ENCODE measurements at places on chromosomes 16 and 17.
A peak's percentile ranks its signal among the peaks of the same experiment; 100 is the strongest.

GRCh38 chr17:6366221-6366666 lies 68.7 kb downstream of the AIPL1 start:
- no peak for DNase-seq

GRCh38 chr16:30139583-30140481 lies 16.8 kb upstream of the MAPK3 start:
- DNase-seq = peak; percentile 41

DNA sequence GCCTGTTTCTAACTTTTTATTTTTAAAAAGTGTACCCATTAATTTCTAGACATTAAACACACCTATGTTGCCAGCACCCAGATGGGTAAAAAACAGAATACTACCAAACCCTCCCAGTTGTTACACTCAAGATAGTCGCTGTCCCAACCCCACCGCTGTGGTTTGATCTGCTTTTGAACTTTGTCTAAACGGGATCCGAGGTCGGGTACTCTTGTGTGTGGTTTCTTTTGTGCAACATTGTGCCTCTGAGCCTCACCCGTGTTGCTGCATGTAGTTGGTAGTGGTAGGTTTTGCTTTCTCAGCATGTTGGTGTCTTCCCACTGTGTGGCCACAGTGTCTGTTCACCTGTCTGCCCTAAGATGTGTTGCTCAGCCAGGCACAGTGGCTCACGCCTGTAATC lies 4.3 kb downstream of the KLHL36 start:
- no peak for DNase-seq

GRCh38 chr17:45168991-45169752 lies 7.5 kb downstream of the HEXIM2 start:
- no peak for DNase-seq

DNA sequence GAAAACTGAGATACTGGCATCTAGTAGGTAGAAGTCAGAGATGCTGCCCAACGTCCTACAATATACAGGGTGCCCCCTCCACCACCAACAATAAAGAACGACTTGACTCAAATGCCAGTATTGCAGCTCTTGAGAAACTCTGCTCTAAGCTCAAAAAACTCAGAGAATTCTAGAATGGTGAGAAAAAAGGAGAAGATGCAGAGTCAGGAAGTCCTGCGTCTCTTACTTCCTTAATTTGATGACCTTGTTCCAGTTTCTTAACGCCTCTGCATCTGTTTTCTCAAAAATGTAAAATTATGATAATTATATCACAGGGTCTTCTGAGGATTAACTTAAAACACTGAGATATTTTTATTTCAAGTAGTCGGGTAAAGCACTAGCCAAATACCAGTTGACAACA lies 1.7 kb upstream of the HSBP1 start:
- DNase-seq = no peak

Data from HuH-7.5 (cell line).